ENCODE measurements at places on chromosomes 2 and 18. TPM values are rescaled to one million over a fixed set of nuclear protein-coding genes. Genes with fewer than 3 reads are reported as not detected.

Gene ALPG
- total RNA-seq = 1.2 TPM

Gene RFTN2
- total RNA-seq = not detected

Gene PRSS56
- total RNA-seq = not detected

Gene CCDC150
- 9.8 TPM for total RNA-seq

Gene BCL2
- total RNA-seq = 2.0 TPM

Gene CHRNA1
- not detected for total RNA-seq

Gene OSBPL6
- total RNA-seq = 3.5 TPM

Measured in PC-9 (cell line).